ENCODE measurements at places on chromosomes 4 and X.
A peak's percentile ranks its signal among the peaks of the same experiment; 100 is the strongest.

DNA sequence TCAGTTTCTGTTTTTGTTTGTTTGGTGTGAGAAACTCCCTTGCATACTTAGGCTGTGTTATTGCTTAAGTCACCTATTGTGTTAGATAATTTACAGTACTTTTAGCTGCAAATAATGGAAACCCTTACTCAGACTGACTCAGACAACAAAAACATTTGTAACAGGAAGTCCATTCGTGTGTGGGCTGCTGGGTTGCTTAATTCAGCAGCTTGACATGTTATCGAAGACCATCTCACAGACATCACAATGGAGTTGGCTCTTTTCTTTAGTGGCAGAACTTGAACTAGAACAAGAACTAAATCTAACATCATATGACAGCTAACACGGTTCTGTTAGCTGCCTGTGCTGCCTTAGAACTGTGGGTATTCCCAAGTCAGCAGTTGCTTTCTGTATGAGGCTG, 9.9 kb upstream of the GABRE start:
- no peak for DNase-seq

DNA sequence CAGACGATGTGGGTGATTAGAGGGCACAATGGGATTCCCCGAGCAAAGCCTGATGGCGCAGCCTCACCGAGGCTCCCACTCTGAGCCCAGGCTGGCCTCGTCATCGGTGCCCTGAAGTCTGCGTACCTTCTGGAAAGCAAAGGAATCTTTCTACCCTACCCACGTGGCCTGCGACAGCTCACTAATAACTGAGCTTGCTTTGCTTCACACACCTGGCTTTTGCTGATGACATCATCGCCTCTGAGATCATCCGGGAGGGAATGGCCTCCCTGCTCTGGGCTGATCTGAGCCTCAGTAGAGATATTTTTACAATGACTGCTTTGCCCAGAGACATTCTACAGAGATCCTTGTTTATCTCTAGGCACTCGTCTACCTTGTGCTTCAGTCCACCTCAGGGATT, 45.4 kb upstream of the PDLIM3 start:
- no peak for DNase-seq

DNA sequence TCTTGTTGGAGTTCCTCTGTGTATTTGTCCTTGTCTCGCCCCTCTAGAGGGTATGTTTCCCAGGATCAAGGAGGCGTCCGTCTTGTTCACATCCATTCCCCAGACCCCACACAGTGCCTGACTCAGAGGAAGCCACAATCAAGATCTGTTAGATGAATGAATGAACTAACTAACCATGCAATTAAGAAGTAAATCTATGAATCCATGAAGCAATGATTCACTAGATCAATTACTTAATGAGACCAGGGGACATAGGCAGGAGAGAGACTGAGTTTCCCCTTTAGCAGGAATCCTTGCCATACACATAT, 11.9 kb downstream of the BLOC1S4 start:
- DNase-seq = no peak

DNA sequence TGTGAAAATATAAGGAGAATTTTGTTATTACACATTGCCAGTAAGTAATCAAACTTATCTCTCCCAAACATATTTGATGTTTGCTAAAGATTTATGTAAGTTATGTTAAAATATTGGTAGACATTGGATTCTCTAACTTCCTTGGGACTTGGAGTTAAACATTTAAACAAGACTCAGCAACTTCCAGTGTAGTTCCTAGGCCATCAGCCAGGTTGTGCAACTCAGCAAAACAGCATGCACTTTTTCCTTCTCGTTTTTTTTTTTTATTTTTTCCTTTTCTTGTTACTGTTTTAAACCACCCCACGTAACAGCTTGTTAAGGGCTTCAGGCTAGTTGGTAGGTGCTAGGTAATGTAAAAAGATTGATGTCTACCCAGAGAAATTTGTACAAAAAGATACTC, 510.4 kb downstream of the ANKRD50 start:
- DNase-seq = no peak

DNA sequence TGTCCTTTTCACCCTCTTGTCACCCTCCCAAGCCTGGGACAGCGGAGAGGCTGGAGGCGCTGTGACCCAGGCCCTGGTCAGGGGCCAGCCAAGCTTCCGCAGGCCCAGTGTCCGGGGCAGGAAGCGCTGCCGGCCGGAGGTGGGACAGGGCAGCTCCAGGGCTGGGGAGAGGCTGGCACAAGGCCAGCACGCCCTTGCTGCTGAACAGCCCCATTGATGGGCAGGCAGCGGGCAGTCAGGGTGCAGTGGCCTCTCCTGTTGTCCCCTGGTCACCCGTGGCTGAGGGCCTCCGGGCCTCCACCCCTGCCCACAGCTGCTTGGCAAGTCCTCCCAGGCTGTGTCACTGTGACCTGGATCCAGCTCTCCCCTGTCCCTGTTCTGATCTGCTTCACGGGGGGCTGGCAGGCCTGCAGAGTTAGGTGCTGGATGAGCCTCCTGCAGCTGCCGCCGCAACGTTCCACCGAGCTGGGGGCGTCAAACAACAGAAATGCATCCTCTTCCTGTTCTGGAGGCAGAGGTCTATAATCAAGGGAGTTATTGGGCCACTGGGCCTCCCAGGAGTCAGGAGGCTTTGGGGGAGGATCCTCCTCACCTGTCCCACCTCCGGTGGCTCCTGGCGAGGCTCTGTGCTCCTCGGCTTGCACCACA, 107.9 kb downstream of the PSAPL1 start:
- DNase-seq = no peak

- DNase-seq = no peak
Observed at GRCh38 chrX:50953832-50954231, 43.3 kb downstream of the BMP15 start.

DNA sequence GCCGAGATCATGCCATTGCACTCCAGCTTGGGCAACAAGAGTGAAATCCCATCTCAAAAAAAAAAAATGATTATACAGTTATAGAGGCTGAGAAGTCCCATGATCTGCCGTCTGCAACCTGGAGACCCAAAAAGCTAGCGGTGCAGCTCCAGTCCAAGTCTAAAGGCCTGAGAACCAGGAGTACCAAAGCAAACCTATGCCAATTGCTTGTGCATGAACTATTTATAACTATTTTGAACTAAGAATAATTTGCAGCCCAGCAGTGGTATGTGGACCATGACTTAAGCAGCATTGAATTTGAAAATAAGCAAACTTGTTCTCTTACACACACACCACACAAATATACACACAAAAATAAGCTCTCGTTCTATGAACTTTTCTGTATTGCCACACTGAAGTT, 51.8 kb downstream of the TASL start:
- DNase-seq = no peak

DNA sequence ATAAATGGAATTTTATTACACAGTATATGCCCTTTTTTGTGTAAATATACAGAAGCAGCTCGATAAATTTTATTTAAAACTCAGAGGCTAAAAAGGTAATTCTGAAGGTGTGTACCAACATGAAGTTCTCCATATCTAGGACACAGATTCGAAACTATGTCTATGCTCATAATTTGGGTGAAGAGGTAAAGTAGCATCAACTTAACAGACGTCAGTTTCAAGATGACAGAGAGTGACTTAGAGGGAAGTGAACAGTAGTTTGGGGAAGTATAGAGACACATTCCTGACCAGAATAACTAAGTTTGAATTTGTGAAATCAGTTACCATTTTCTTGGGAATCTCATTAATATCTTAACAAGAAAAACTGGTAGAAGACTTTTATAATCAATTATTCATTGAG, 2493.3 kb downstream of the ARAP2 start:
- DNase-seq = no peak

DNA sequence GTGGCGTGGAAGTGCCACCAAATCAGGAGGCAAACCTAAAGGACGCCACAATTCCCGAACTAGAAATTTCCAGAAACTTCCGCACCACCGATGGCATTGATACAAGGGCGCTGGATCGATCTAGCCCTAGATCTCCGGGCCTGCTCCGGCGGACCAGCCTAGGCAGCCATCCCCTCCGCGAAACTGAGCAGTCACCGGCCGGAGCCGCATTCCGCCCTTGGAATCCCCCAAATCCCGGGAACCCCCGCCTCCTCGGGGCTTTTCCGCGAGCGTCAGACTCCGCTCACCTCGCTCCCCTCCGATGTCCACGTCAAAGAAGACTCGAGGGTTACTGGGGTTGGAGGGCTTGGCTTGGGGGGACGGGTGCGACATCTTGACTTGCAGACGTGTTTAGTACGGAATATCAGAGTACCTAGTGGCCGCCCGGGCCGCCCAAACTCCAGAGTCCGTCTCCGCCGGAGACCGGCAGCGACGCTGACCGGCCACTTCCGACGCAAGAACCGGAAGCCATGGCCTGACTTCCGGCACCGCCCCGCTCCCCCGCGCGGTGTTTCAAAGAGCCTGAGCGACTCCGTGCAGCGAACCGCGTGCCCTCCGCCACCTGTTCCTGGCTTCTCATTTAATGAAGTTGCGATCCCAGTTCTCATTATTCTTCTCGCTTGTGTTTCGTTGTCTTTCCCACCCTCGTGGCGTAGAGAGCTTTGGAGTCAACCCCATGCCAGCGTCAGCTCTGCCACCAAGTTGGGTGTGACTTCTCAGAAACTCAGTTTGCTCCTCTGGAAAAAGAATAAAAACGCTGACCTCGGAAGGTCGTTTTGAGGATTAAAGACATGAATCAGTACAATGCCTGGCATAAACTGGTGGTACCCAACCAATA, at the start of gene PPID:
TSS of gene PPID (minus strand) at position 480 of the 877 bp plus-strand sequence. CDS start at position 372, 108 bp downstream.
- peak; percentile 87 for DNase-seq

DNA sequence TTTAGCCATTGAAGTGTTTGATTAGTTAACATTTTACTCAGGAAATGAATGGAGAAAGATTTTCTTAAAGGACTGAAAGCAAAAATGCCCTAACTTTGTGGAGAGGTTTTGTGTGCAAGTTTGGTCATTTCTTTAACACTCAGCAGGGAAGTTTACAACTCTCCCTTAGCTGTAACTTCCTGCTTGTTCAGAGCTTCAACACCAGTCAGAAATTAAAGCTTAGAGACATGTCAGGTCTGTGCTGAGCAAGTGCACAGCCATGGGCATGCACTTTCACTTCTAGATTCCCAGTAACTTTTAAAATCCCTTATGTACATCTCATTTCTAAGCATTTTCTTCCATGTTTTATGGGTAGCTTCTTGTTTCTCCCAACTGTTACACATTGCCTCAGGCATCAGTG, 326.0 kb downstream of the ACTRT1 start:
- no peak for DNase-seq

GRCh38 chr4:143336781-143337599, at the start of gene GAB1:
Gene GAB1 (plus strand): TSS chr4:143336876. CDS start chr4:143337189, 313 bp downstream.
- DNase-seq = peak; percentile 24

DNA sequence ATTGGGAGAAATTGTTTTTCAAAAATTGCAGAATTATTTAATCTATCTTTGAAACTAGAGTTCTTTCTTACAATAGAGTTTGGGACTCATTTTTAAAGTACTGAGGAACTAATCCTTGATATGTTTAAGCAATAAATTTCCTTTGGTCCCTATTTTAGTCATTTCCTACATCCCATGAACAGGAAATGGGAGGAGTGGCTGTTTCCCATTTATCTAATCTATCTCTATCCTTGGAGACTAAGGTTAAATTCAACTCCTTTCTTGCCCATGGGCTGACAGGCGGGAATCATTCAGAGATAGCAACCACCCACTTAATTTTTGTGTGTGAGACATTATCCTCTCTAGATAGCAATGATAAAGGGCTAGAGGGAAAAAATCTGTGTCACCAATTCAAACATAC, 131.6 kb upstream of the EMCN start:
- DNase-seq = no peak

DNA sequence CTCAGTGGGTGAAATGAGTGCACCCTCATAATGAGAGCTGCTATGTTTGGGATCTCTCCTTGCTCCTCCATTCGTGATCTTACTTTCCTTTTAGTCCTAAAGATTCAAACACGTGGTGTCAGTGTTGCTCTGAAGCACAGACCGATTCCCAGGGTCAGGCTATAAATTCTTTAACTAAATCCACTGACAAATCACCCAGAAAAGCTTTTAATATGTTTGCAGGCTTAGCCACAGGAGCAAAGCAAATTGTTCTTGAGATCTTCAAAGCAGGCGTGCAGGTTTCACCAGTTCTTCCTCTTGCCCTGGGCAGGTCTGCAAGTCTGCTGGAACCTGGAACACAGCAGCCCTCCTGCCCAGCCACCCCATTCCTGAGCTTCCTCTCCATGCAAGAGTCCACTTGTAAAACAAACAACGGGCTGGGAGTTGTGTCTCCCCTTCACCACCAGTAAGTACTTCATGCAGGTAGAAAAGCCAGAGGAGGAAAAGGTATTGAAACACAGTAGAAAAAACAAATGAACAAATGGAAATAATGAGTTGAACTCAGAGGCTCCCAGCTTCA, 70.1 kb upstream of the ENPP6 start:
- no peak for DNase-seq

DNA sequence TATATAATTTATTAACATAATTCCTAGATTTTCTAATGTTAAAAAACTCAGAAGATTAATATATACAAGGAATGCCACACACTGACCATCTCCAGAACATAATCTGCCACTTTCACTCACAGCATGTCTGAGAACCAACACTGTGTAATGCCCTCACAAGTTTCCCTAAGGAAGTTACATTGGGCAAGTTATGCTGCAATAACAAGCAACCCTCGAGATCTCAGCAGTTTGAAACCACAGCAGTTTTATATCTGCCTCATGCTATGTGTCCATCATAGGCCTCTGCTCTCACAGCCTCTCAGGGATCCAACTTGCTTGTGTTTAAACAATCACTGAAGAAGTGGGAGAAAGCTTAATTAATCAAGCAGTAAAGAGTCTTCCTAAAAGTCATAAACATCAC, 250.0 kb upstream of the SLC7A11 start:
- no peak for DNase-seq

DNA sequence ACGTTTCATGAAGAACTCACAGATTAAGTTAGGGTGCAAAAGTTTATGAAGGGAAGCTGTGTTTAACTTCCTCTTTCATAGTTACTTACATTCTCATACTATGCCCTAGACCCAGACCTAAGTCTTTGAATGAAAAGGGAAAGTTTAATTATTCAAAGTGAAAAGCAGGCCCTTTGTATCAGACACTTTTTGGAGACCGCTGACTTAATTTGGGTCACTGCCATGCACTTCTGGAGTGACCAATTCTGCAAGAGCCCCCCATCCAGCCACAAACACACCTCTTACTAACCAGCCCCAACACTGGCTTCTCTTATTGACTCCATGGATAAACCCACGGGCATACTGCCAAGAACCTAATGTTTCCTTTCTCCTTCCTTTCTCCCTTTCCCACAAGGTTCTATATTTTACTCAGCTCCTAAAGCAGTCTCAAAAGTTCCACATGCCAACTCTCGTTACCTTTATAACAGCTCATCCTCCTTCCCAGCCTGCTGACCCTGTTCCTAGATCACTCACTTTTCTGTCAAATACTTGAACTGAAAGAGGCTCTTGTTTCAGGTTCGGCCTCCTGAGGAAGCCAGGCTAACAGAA, 34.5 kb downstream of the ABCE1 start:
- DNase-seq = no peak

- peak; percentile 48 for DNase-seq
Observed at GRCh38 chr4:176193938-176194337, 1.4 kb downstream of the SPATA4 start.

GRCh38 chr4:48028696-48029095, 12.1 kb downstream of the NIPAL1 start:
- no peak for DNase-seq

GRCh38 chrX:122625239-122625638, 558.8 kb upstream of the GRIA3 start:
- no peak for DNase-seq

All from stimulated activated CD4-positive, alpha-beta T cell treated with anti-CD3 and anti-CD28 coated beads, Interleukin-2, amount 100 ng/mL, for 24 hours (primary cell).